ENCODE measurements at places on chromosomes 13 and 19. TPM values are rescaled to one million over a fixed set of nuclear protein-coding genes. Genes with fewer than 3 reads are reported as not detected.

Gene PROZ
- total RNA-seq: not detected

Gene UBL5
- 816 TPM for total RNA-seq

DNA sequence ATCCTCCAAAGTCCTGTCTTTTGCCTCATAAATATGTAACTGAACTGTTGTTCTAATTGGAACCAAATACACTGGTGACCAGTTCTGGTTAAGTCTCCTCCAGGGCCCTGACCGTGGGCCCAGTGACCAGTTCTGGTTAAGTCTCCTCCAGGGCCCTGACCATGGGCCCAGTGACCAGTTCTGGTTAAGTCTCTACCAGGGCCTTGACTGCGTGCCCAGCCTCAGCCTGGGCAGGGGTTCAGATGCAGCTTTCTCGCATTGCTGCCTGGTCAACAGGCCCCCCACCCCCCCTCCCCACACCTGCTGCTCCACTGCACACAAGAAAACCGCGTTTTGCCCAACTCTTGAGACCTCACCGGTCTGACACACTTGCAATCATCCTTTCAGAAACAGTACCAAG is 3.8 kb upstream of the GRTP1 start:
- DNase-seq: no peak

GRCh38 chr19:8578642-8579265 is 1.5 kb upstream of the MYO1F start:
- DNase-seq: peak; percentile 74

- no peak for DNase-seq
Observed at GRCh38 chr13:45352031-45352430, 11.0 kb upstream of the TPT1 start.

DNA sequence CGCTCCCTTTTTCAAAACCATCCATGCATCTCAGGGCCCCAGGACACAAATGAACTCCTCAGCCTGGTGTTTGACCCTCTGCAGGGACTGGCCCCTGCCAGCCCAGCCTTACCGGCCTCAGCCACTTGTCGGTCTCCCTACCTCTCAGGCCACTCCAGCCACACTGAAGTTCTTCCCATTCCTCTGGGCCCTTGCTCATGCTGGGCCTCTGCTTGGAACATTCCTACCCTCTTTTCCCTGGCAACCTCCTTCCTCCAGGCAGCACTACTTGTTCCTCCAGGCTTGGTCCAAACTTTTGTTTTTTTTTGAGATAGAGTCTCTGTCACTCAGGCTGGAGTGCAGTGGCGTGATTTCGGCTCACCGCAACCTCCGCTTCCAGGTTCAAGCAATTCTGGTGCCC is 7.6 kb upstream of the EGLN2 start:
- no peak for DNase-seq

DNA sequence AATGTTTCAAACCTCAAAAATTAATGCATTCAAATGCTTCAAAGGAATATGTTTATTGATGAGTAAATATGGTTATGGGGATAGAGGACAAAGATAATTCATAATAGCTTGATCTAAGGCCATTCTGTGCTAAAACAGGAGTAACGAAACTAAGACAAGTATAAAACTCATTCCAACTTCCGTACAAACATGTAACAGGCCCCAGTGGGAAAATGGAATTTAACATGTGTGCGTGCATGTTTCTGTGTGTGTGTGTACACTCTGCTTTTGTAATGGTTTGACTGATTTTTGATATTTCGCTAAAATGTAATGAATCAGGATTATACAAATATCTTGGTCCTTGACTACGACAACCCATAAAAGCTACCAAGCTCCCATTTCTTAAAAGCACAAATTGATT is 91.0 kb downstream of the KLF12 start:
- DNase-seq: no peak

- no peak for DNase-seq
Observed at GRCh38 chr13:51549050-51549449, 35.2 kb upstream of the WDFY2 start.

DNA sequence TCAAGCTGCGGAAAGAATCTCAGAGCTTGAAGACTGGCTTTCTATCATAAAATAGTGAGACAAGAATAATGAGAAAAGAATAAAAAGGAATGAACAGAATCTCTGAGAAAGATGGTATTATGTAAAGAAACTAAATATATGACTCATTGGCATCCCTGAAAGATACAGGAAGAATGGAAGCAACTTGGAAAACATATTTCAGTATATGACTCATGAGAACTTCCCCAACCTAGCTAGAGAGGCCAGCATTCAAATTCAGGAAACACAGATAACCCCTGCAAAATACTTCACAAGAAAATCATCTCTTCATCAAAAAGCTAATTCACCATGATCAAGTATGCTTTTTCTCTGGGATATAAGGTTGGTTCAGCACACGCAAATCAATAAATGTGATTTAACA is 2318.0 kb downstream of the PCDH9 start:
- DNase-seq: peak; percentile 72

DNA sequence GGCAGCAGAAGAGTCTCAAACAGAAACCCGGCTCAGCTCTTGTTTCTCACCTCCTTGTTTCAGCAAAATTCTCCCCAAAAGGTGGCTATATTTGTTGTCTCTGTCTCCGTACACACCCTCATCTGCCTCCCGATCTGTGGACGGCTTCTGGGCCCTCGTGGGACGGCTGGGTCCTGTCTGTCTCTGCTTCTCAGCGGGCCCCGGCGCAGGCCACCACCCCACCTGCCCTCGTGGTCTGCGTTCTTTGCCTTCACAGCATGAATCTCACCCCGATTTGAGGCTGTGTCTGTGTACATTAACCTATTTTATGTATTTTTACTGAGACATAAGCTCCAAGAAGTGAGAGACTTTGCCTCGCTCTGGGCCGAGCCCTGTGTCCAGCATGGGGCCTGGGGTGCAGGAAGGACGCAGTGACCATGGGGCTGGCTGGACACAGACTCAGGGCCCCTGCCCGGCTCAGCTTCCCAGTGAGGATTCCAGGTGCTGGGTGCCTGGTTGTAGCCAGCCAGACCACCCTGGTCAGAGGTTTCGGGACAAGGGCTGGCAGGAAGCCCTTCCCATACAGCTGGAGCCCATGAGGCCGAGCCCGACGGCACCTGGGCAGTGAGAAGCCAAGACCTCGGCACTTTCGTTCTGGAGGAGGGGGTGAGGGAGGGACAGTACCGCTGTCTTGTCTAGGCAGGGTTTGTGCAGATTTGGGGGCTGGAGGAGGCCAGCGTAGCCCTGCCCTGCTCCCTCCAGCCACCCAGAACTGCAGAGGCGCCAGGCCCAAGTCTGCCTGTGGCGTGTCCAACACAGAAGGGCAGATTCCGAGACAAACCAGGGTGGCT is 78.5 kb upstream of the MCF2L start:
- no peak for DNase-seq

DNA sequence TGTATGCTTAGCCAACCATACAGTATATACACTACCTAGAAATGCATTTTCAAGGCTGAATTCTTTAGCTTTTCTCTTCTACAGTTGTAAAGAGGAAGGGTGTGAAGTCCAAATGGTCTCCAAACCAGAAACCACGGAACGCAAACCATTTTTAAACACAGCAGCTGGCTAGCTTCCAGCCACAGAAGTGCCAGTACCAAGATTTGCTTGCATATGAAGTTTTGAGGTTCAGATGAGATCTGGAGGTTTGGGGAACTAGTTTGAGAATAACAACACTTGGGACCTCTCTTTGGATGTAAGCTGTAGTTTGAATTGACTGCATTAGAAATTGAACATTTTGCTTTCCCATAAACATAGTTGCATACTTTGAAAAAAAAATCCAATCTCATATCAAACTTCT is 1243.5 kb downstream of the EFNB2 start:
- DNase-seq: no peak

GRCh38 chr19:14683439-14683838 is 6.4 kb upstream of the ZNF333 start:
- DNase-seq: no peak
